CD8-positive, alpha-beta memory T cell (primary cell): ENCODE measurements at places on chromosomes 5 and 9.

DNA sequence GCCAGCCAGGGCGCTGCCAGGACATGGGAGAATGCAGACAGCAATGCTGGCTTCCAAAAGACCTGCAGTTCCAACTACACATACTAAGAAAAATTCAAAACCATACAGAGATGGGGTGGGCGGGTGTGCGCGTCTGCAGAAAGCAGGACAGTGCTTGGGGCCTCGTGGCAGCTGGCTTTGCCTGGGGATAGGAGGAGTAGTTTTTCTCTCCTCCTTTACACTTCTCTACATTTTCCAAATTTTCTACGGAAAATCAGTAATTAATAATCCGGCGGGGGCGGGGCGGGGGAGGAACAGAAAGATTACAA, 43.6 kb upstream of the SARDH start:
- no peak for DNase-seq

DNA sequence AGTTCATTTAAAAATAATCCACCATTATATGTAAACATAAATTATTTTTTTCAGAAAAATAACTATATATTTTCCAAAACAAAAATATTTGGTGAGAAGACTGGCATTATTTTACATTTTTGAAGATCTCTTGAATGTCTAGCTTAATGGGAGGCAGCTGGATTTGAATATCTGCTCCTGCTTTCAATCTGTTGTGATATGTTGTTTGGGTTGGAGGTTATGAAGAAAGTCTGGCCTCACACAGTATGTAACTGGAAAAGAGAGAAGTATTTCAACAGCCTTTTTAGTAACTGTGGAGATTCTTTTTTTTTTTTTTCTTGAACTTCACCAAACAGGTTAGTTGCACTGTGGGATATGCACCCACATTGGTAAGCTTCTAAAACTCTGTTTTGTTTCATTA, 84.7 kb upstream of the SLIT3 start:
- no peak for DNase-seq

DNA sequence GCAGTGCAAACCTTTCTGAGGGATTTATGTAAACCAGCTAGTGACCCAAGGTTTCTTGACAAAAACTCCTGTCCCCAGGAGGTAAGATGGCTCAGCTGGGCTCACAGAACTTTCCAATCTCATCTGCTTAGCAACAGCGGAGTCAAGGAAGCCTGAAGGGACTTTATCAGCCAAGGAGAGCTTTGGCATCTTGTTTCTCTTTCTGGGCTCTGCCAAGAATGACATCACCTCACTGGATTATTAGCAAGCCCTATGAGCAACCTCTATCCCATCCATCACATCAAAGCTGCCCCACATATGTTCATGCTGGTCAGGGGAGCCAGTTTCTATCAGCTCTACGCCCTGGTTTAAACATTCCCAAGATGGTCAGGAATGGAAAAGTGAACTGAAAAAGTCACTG, 461.3 kb downstream of the ENC1 start:
- DNase-seq, result no peak

DNA sequence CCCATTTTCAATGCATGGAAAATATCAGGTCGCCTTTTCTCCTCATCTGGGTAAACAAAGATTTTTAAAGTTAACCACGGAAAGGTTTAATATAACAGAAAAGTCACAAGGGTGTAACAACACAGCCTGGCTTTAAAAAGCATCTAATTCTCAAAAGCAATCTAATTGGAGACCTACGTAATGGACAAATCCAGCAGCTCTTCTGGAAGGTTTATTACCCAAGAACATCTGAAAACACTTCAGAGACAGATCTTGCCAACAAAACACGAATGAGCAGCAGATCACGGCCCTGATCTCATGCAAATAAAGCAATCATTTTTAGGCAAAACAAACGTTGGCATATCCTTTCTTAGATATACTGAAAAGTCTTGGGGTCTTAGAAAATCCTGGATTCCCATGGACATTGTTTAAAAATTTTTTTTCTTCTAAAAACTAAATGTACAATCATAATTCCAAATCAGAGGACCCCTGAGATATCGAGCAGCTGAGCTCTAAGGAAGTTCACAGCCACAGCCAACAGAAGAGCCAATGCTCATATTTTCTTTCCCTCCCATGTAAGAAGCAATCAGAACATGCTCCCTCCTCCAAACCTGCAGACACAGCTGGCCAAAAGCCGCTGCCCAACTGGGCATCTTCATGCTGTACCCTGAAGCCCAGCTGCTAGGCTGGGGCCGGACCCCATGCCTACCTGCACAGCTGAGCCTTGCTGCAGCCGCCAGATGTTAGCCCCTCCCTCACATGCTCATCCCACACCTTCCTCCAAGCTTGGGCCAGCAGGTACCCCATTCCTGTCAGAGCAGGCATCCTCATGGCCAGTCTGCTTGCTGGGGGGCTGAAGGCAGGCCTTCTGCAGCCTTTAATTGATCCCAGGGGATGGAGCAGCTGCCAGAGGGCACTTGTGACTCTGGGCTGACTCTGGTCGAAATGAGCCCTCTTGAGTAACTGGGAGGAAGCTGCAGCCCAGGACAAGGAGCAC, 11.2 kb downstream of the ANKS6 start:
- DNase-seq, result no peak

DNA sequence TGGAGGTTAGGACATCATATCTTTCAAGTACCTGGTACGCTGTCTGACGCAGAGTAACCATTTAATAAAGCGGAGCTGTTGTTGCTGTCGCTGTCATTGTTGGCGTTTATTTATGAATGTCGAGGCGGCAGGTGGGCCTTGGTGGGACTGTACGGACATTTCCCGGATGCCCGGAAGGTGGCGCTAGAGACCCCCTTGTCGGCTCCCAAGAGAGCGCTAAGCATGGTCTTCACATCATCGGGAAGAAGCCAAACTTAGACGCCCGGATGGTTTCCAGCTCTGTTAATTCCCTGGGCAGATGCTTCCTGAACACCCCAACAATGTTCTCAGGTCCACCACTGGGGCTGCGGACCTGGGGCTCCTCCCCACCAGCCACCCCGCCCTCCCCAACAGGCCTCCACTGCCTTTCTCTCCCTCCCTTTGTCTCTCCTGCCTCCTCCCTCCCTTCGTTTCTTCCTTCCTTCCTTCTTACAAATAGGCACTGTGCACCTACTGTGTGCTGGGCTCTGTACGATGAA, 54.1 kb downstream of the DUSP1 start:
- peak; percentile 86 for DNase-seq

- no peak for DNase-seq
These were observed 180.3 kb downstream of the C9orf152 start for GRCh38 chr9:110027671-110028081.

DNA sequence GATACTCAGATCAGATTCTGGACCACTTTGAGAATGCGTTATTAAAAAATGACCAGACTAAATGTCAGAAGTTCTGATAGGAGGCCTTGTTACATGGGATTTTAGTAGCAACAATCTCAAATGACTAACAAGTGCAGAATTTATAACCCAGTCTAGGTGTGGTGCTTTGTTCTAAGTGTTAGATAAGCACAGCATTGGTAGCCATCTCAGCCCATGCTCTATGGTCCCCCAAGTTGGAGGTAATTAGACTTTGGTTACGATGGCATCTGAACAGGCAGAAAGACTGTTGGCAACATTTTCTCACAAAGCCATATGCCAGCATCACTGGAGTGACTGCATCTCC, 140.4 kb upstream of the RPS23 start:
- no peak for DNase-seq

- DNase-seq, result no peak
These were observed 28.8 kb downstream of the WDR36 start for GRCh38 chr5:111120911-111121310.

- no peak for DNase-seq
These were observed 3.7 kb upstream of the SLC9A3 start for GRCh38 chr5:527646-528628.

- DNase-seq, result no peak
These were observed 42.4 kb downstream of the PAX5 start for GRCh38 chr9:36991516-36992134.

- DNase-seq, result no peak
These were observed 273.1 kb downstream of the ARHGEF28 start for GRCh38 chr5:73899055-73899454.
